Aorta (tissue), 5 donors: ENCODE measurements at places on chromosomes 5 and 9. TPM values are rescaled to one million over a fixed set of nuclear protein-coding genes. Genes with fewer than 3 reads are reported as not detected.

FXN gene
- 7.3 TPM for total RNA-seq

GPR151 gene
- total RNA-seq = 0.10 TPM

BHMT gene
- 0.48 TPM for total RNA-seq

SHROOM1 gene
- 15.0 TPM for total RNA-seq

DNA sequence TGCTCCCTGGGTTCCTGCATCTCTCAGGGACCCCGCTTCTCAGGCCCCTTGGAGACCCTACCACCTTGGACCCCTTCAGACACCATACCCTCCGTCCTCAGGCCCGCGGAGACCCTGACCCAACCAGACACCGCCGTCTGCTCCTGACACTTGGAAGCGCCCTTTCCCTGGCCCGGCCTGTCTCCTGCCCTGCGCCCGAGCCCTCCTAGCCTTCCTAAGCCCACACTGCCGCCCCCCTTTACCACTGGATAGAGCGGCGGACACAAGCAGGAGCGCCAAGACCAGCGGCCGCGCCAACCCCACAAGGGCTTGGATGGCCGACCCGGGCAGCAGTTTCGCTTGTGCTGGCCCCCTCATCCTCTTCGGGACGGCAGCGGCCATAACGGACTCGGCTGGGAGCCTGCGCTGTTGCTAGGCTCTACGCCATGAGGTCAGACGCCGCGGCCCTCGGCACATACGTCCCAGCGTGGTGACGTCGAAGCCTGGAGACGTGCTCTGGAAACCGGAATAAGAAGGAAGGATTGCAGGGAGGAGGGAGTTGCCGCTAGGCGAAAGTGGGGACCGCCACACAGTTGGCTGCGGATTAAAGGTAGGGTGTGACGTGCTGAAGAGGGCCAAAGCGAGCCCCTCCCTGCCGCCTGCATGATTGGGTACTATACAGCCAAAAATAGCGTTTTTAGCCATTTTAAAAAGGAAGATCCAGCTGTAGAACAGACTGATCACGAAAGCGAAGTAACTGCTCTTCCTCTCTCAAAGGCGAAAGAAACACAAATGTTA, at the start of gene C5orf15:
Gene C5orf15, minus strand, starts transcription at position 422 of the 777 bp plus-strand sequence. Its CDS starts 41 bp downstream, at position 381.
- peak; percentile 99 for DNase-seq

GRCh38 chr5:14034963-14035362, 90.5 kb upstream of the DNAH5 start:
- no peak for DNase-seq

- DNase-seq = no peak
These were observed 558.1 kb downstream of the NR2F1-AS1 start for GRCh38 chr5:93022796-93023447.

DNA sequence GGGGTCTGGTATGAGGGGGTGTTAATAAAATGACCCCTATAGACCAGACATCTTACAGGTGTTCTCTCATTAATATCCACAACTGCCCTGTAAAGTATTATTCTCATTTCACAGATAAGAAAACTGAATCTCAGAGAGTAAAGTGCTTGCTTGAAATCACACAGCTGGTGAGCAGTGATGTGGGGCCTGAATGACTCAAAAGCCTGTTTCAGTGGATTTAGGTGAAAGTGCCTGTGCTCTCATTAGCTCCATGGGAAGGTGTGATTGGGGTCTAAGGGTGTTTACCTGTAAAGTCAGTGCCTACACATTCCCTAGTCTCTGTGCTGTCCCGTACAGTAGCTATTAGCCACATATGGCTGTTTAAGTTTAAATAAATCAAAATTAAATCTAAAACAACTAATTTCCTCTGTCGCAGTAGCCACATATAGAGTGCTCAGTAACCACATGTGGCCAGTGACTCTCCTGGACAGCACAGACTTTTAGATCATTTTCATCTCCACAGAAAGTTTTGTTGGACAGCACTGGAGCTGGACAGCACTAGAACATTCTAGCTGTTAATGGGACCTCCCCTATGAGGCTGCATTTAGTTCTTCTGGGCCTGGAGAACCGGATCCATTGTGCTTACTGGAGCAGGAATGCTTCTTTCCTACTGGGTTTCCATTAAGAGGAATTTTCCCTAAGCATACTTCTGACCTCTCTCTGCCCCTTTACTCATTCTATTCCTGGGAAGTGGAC, 52.5 kb upstream of the SEMA6A start:
- no peak for DNase-seq

GRCh38 chr5:40134883-40135520, 544.7 kb upstream of the PTGER4 start:
- no peak for DNase-seq

- no peak for DNase-seq
These were observed 599 bp downstream of the LYRM7 start for GRCh38 chr5:131171276-131171810.

DNA sequence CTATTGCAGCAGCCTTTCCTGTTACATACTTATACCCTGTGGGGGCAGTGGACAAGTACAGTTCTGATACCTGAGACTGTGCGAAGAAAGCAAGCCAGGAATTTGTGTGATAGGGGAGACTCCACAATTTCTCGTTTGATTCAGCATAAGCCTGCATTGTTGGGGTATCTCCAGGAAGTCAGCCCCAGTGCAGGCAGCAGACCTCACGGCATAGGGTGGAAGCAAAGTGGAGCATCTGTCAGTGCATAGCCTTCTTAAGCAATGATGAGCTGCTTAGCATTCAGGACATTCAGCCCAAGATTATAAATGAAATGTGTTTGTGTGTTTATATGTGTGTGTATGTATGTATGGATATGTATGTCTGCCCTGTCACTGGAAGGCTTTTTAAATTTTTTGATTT, 157.0 kb downstream of the SH3GL2 start:
- DNase-seq = no peak

DNA sequence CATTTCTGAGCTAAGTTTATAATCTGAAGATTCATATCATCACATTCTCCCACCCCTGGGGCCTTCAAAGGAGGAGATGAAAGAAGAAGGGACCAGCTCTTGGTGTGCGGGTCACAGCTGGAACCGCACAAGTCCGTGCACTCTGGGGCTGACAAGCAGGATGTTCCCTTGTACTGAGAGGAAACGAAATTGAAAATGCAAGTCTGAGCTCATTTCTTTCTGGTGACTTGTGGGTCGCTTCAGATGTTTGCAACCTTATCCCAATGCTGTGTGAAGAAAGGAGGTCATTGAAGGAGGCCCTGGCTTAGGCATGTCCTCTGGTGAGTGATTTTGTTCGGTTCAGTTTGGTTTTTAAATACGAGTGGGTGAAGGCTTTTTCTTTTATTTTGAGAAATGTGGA, 59.6 kb downstream of the C9orf152 start:
- no peak for DNase-seq

- DNase-seq = no peak
These were observed 76.9 kb downstream of the SYK start for GRCh38 chr9:90878562-90878961.

GRCh38 chr5:435156-435790, 7.7 kb upstream of the EXOC3 start:
- no peak for DNase-seq

DNA sequence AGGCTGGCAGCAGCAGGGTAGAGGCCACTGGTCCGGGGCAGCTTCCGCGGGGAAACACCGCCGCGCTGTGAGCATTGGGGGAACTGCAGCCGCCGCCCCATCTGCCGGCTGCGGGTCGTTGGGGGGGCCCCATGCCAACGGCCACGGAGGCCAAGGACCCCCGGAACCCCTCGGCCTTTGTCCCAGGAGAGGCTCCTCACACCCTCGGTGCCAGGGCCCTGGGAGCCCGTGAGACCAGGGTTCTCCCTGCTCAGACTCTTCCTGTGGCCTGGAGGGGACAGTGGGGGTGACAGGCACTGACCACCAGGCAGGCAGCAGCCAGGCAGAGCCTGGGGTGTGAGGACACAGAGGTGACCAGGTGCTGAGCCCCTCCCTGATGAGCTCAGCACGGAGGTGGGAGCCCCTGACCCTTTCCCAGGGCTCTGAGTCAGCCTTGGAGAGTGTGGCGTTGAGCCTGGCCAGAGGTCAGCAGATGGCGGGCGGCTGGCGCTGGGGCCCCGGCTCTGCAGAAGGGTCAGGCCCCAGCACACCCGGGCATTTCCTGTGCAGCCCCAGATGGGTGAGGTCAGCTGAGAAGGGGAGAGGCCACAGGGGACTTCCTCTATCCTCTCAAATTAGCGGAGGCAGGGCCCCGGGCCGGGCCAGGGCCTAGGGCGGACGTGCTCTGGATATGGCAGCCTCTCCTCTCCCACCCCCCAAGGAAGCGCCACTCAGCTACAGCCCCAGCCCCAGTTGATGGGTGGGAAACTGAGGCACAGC, 17.9 kb upstream of the EGFL7 start:
- no peak for DNase-seq

DNA sequence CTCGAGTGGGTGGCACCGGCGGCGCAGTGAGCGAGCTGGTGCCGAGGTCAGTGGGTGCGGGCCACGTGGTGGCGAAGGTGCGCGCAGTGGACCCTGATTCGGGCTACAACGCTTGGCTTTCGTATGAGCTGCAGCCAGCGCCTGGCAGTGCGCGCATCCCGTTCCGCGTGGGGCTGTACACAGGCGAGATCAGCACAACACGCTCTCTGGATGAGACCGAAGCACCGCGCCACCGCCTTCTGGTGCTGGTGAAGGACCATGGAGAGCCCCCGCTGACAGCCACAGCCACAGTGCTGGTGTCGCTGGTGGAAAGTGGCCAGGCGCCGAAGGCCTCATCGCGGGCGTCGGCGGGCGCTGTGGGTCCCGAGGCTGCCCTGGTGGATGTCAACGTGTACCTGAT, 2.1 kb downstream of the PCDHA5 start:
- DNase-seq = no peak

- no peak for DNase-seq
These were observed at the start of gene SPINK6 for GRCh38 chr5:148202531-148203203. TSS of gene SPINK6 (plus strand) at chr5:148203042. CDS start at chr5:148203097, 55 bp downstream.

GRCh38 chr5:134714120-134714519, 24.2 kb upstream of the CAMLG start:
- no peak for DNase-seq

DNA sequence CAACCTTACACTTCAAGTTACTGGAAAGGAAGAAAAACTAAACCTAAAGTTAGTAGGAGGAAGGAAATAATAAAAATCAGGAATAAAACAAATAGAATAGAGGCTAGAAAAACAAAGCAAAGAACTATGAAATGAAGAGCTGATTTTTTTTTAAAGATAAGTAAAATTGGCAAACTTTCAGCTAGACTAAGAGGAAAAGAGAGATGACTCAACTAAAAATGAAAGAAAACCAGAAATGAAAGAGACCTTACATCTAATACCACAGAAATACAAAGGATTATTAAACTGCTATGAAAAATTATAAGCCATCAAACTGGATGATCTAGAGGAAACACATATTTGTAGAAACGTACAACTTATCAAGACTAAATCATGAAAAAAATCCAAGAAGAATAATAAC, 60.0 kb downstream of the PRRC1 start:
- no peak for DNase-seq

- DNase-seq = peak; percentile 89
These were observed 1.2 kb upstream of the CEMIP2 start for GRCh38 chr9:71769175-71770161.
